ENCODE measurements at places on chromosomes 5 and 9.

DNA sequence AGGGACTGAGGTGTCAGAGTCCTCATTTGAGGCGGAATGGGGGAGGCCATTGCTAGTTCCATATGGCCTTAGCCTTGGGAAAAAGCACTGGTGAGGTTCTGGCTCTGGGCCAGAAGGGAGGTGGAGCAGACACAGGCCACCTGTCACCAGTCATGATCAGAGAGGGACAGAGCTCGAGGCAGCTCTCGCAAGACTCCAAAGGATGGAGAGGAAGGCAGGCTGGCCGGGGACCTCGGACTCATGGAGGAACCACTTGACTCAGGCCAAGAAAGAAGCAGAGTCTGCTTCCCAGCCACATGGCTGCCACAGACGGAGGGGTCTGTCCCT lies 29.2 kb upstream of the NSMF start:
- DNase-seq, result no peak

DNA sequence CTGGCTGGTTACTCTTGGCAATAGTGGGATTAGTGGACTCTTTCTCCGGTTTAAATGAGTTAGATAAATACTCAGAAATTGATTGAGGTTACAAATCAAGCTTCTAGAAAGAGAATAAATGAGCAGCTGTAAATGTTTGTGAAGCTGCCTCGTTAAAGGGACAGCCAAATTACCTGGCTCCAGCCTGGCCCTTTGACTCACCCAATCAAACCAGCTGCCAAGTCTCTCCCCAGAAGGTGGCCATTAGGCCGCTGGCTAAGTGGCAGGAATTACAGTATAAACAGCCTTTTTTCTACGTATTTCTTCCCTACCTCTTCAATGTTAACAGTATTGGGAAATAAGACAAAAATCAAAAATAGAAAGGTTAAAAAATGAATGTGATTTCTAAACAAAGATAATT lies 46.0 kb upstream of the SRFBP1 start:
- DNase-seq, result no peak

GRCh38 chr5:56176155-56176798 lies 56.9 kb downstream of the ANKRD55 start:
- no peak for DNase-seq

DNA sequence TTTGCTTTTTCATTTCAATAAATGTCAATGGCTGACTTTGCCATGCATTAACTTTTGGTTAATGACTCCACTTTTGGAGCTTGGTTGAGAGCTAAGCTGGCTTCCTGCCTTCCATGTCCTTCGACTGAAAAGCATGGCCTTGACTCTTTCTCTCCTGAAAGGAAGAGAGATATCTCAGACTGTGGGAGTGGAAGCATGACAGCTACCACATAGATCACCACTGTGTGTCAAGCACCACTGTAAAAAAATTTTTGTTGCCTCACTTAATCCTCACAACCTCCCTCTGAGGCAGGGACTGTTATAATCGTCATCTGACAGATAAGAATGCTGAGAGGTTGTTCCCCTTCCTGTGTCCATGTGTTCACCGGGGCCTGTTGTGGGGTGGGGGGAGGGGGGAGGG lies 184.8 kb downstream of the RORB start:
- no peak for DNase-seq

DNA sequence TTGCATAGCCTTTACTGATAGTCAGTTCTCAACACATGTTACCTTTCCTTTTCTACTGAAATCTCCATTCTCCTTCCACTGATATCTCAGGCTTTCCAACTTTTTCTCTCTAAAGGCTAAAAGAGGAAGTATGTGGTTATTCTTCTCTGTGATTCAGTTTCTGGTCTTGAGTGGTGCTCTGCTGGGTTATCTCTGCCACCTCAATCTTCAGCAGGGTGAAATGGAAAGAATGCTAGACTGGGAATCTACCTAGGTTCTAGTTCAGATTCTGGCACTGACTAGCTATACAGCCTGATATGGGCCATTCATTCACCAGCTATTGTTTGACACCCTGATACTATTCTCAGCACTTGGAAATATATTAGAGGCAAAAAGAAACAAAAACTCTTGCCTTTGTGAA lies 124.9 kb upstream of the GRIA1 start:
- DNase-seq, result no peak

DNA sequence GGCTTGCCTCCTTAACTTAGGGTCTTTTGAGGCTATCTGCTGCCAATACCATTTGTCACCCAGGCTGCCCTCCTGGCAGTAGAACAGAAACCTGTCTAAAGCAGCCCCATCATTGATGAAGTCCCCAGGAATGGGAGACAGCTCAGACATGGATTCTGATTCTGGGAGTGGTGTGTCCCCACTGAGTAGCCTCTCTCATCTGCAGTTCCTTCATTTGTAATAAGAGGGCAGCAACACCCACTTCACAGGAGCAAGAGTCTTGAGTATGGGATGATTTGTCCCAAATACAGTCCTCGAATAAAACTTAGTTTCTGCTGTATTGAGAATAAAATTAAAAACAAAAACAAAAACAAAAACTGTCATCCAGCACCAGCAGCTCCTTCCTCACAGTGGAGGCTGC lies 167.6 kb downstream of the ASTN2 start:
- no peak for DNase-seq

DNA sequence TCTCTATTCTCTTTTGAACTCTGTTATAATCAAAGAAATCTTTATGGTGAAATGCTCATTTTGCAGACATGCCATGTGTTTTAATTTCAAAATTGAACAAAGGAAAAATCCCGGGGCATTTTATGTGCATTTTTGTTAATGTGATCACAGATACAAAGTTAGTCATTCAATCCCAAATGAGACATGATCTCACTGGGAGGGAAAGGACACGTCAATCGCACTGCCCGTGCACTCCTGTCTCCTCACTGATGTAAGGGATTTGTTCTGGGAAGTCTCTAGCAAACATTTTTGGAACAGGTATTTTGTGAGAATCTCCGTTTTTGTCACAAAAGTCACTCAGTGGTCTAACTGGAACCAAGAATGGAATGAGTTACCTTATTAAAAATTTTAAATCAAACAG lies 97.9 kb upstream of the RANBP6 start:
- DNase-seq, result no peak

DNA sequence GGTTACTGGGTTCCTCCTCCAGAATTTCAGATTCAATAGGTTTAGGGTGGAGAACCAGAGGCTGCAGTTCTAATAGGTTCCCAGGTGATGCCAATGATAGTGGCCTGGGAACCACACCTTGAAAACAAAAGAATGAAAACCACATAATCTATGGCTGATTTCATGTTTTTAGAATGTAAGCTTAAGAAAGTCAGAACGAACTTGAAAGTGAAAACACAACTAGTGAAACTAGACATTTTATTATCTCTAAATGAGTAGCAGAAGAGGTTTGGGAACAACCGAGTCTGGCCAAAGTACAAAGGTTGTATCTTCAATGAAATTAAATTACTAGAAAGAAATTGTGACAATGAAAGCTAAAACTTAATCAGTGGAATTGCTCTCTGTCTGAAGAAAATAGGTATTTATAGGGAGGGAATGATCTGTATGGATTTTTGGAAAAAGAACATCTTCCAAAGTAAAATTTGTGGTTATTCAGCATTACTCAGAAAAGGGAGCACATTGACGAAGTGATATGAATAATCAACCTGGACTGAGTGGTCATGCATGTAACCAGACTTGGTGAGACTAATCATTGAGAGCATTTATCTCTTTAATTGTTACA lies 24.9 kb upstream of the CEP120 start:
- no peak for DNase-seq

- no peak for DNase-seq
Measured at GRCh38 chr9:82991671-82992070, 71.3 kb downstream of the RASEF start.

DNA sequence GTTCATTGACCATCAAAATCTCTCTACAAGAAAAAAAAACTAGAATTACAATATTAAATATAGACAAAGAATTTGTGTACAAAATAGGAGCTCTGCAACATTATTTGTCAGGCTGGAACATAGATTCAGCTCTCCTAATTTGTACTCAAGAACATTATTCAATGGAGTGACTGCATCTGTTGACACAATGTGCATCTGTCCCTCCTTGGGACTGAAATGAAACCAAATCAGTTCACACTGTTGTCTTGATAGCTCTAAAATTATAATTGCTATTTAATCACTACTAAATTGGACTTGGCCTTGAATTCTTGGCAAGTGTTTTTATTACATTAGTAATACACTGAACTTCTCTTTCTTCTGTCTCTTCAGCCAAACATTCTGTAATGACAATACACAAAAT lies 47.7 kb downstream of the FTMT start:
- DNase-seq, result no peak

DNA sequence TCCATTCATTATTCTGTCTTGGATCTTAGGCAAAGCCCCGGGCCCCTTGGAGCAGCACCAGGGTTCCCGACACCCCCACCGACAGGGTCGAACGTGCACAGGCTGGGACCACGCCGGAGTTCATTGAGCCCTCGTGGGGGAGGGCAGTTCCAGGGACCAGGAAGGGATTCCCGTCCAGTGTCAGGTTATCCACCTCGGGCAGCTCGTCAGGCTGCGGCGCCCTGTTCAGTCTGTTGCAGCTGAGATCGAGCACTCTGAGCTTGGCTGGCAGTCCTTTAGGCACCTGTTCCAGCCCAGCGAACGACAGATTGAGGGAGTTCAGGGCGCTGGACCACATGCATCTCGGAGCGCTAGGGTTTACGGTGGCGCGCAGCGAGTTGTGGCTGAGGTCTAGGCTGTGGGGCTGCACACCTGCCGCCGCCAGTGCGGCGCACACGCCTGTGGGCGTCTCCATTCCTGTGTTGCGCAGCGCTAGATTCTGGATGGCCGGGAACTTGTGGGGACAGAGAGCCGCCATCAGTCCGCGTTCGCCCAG lies 1.1 kb downstream of the CD14 start:
- DNase-seq, result no peak

DNA sequence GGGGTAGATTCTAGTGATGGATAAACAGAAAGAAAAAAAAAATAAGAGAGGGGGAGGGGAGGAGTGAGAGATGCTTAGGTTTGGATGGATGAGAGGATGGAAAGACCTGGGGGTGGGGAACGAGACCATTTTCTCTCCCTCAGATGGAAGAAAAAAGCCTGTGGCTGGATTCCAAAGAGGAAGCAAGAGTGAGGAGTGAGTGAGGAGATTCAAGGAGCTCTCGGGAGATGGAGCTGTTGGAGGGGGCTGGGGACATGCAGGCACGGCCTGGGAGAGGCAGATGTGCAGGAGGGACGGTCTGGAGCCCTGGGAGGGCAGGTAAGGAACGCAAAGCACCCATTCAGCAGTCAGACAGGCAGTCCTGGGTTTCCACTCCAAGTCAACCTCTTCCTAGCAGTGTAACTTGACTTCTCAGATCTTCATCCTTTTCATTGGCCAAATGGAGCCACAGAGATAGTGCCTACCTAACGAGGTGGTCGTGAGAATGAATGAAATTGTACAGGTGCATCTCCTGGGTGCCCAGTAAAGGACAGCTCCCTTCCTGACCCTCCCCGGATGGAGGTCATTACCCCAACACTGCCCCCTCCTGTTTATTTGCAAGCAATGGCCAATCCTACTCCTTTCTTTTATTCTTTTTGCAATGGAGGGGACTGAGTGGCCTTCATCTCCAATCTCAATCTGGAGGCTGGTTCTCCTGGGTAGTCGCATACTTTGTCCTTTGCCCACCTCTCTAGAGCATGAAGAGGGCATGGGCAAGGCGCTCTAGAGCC lies 52.2 kb downstream of the PCDH1 start:
- no peak for DNase-seq

GRCh38 chr5:149172709-149173505 lies 31.6 kb downstream of the ABLIM3 start:
- no peak for DNase-seq

Measured in NCI-H1436 treated with DMSO at 0.1 percent for 48 hours (cell line).